ENCODE measurements at places on chromosomes 13 and 19.

DNA sequence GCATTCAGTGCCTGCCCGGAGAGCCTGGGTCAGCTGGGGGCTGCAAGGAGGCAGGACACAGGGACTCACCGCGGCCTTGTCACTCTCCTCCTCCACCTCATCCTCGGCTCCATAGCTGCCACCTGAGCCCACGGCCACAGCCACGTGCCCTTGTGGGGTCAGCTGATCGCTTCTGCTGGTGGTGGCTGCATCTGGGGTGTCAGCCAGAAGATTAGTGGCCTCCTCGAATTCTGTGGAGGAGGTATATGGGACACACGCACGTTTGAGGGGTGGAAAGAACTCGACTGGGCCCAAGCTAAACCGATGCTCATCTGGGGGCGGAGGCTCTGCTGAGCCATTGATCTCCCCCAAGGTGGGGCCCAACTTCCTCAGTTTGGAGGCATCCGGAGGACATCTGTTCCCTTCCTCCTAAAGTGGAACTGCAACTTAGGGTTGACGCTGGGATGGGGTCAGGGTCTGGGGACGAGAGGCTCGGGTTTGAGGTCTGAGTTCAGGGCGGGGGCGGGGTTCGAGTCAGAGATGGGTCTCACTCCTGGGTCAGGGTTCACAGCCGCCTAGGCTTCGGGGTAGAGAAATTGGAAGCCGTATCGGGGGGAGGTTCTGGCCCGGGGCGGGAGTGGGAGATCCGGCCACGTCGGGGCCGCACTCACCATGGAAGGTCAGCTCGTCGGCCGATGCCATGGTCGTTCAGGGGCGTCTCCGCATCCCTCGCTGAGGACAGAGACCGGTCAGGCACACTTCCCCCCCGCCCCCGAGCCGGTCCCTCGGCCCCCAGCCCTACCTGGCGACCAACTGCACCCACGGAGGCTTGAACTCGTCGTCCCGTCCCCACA, 493 bp downstream of the YIPF2 start:
- DNase-seq, result no peak

- DNase-seq, result no peak
Observed at GRCh38 chr13:41825691-41826090, 135.2 kb downstream of the VWA8 start.

GRCh38 chr13:26992951-26993719, 178.5 kb downstream of the USP12 start:
- DNase-seq, result no peak

DNA sequence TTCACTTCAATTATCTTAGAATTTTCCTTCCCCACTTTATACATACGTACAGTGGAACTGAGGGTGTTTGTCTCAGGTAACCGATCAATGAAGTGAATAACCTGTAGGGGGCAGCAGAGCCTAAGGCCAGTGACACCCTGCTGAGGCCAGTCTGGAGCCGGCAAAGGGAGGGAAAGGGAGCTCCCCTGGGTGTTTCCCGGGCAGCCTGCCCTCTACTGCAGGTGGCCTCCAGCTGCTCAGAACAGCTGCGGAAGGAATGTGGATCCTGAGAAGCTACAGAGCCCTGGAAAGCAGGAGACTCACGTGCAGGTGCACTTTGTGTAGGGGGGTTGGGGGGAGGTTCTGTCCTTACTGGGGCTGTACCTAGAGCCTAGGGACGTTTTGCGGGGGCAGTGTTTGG, 832 bp upstream of the ZNF491 start:
- peak; percentile 95 for DNase-seq
